ENCODE measurements at places on chromosomes 5 and 9. TPM values are rescaled to one million over a fixed set of nuclear protein-coding genes. Genes with fewer than 3 reads are reported as not detected.
A peak's percentile ranks its signal among the peaks of the same experiment; 100 is the strongest.

- no peak for DNase-seq
These were observed 339.1 kb upstream of the PRR16 start for GRCh38 chr5:120124961-120125360.

- DNase-seq: no peak
These were observed 7.9 kb downstream of the QSOX2 start for GRCh38 chr9:136237486-136238341.

DNA sequence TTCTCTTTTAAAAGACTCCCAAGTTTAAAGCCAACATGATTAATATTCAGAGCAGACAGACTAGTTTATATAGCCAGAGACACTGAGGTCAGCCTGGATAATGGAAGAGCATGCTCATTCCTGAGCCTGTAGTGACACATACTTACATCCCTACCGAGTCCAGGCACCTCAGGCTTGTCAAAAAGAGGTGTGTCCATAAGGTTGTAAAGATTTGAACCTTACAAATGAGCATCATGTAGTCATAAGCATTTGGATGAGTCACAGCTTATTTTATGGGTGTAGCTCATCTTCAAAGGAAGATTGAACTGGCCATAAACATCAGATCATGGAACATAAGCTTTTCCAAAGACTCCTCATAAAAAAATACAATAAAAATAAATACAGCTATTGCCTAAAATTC, 333.5 kb downstream of the EFNA5 start:
- no peak for DNase-seq

DNA sequence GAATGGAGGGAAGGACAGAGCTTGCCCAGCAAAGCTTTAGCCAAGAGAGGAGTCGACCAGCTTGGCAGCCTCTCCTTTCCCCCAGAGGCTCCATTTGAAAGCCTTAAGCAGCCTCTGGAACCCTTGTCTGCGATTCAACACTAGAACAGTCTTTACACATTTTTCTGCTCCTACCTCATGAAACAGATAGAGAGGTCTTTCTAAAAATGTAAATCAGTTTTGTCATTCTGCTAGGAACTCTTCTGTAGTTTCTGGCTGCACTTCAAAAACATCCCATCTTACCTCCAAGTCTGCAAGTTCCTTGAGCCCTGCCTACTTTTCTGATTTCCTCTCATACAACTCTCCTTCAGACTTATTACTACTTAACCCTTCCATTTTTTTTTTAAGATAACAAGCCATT, 70.1 kb downstream of the PDE4D start:
- no peak for DNase-seq

GRCh38 chr5:154677921-154678320, 77.3 kb upstream of the LARP1 start:
- DNase-seq: no peak

DNA sequence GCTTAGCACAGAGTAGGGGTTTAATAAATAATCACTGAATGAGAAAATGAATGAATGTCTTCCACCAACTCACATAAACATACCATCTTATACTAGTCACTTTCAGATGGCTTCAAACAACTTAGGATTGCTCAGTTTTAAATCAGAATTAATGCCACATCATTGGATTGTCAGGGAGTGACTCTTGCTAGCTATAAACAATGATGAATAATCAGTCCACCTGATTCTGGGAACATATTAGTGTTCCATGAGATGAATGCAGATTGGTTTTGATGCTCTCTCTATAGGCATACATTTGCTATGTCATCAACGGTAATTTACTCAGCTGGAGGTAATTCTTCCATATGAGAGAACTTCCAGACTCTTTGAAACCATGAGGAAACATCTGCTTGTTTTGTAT, 97.4 kb downstream of the CDH9 start:
- DNase-seq: no peak

- DNase-seq: no peak
These were observed 24.0 kb downstream of the NNT start for GRCh38 chr5:43627028-43627427.

DNA sequence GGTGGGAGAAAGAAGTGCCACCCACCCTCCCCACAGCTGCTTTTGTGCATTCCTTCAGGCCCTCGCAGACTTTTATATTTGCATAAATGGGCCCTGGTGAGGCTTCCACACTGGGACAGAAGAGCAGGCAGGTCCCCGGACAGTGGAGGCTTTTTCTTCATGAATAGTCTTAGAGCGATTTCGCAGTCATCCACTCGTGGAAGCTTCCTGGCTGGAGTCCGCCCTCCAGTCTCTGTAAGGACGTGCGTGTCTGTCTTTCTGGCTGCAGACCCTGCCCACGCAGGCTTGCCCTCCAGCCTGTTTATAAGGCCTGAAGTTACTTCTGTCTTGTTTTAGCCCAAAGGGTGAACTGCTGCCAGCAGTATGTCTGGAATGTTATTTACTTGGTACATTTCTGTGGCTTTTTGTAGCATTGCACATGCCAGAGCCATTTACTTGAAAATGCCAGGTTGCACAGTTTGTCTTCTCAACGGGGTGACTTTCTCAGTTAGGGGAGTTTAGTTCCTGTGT, 195.7 kb downstream of the AOPEP start:
- peak; percentile 80 for DNase-seq

GRCh38 chr5:67793418-67793817, 422.1 kb upstream of the PIK3R1 start:
- no peak for DNase-seq

GRCh38 chr9:89497257-89497963, 503 bp downstream of the SEMA4D start:
- DNase-seq: peak; percentile 50

- peak; percentile 61 for DNase-seq
These were observed 28.1 kb downstream of the ZNF608 start for GRCh38 chr5:124718380-124718789.

DNA sequence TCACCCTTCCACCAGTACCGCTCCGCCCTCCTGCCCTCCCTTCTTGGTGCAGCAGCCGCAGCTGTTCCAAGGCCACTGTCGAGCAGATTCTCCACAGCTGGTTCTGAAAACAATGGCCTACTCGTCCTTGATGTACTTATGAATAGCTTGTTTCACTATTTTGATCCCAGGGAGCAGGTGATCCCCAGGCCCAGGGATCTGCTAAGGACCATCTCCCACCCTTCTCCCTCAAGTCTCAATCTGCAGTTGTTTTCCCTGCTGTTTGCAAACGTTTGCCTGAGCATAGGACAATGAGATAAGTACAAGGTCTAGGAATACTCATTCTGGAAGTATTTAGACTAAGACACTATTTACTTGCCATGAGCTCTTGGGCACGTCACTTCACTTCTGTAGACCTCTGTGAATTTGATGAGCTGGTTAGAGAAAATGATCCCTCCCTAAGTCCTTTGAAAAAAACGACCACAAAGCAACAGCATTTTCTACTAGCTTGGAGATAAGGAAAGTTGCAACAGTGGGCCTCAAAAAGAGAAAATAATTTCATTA, 1.8 kb downstream of the LURAP1L start:
- DNase-seq: no peak

- DNase-seq: no peak
These were observed 12.1 kb downstream of the ZFAND5 start for GRCh38 chr9:72352911-72353388.

DNA sequence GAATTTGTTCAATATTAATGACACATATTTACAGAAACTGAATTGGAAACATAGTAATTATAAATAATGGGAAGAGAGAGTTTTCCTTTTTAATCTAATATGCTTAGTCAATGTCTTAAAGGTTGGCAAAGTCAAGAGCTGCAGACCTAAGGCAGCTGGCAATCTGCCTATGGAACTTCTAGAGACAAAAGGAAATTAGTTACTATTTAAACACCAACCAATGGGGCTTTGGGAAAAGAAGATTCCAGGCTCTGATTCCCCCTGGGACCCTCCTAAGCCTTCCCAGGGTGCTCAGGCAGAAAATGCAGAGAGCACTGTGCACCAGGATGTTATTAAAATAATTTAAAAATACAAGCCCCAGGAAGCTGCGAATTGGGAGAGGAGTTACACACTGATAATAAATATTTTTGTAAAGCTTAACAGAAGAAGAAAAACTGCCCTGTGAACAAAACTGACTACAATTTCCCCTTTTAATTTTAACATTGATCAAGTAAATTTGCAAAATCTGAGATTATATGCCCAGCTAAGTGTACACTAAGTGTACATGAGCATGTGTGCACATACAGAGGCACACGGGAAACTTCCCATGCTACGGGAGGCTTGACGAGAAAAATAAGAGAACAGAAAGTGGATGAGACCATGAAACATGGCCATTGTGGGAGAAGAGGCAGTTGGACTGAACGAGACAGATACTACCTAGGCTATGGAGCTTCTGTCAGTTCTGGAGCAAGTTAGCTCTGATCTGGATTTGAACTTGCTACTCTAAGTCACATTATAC, 77.4 kb upstream of the ADAMTS16 start:
- DNase-seq: no peak

- DNase-seq: no peak
These were observed 47.7 kb downstream of the LIX1 start for GRCh38 chr5:97094579-97095317.

GRCh38 chr9:18361646-18362045, 112.3 kb upstream of the ADAMTSL1 start:
- no peak for DNase-seq

DNA sequence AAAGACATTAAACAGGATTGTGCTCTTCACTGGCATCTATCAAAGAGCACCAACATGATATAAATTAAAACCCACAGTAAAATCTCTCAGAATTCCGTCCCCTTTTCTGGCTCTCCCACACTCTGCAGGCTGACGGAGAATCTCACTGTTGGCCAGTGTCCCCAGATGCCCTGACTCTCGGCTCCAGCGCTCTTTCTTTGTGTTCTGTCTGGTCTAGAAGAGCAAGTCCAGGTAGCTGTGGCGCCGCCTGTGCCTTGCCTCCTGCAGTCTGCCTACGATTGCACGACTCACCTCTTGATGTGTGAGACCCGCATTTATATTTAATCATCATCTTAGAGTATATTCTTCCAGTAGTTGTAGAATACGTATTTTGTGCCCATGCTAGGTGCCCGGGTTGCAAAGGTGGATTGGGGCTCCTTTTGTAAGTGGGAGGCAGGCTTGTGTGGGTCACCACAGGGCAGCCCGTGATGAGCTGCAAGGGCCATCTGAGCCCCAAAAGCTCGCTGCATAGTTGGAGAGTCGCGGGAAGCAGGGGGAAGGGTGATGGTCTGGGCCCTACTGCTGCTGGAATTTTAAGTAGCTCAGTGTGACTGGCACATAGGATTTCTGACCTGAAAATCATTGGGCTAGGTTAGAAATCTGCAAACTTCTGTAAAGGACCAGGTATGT, 55.6 kb downstream of the EHMT1 start:
- no peak for DNase-seq

- DNase-seq: no peak
These were observed 90.4 kb downstream of the RIC1 start for GRCh38 chr9:5719100-5719926.

DNA sequence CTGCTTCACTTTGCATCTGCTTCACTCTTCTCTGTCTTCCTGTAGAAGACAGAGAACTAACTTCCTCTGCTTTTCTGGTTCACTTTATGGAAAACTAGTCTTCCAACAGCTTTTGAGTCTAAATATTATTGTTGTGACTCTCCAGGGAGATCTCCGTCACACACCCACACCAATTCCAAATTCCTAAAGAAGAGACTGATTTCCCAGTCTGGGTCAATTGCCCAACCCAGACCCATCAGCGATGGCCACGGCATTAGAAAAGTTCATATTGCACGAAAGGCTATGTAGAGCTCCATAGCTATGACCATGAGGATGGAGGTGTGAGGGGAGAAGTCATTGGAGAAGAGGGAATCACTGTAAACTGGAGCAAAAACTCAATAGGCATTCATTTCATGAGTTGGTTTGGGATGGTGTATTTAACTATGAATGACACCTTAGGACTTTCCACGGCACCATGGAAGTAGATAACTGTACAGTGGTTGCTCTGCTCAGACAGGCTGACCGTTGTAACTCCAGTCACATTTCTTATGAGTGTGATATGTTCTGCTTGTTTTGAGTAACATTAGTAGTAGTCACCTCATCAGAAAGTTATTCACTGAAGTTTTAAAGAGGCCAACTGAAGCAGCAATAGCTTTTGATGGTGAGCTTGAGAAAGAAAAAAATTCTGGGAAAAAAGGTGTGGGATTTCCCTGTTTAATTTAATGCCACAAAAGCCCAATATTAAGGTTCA, 78.1 kb upstream of the MAMDC2 start:
- no peak for DNase-seq

DNA sequence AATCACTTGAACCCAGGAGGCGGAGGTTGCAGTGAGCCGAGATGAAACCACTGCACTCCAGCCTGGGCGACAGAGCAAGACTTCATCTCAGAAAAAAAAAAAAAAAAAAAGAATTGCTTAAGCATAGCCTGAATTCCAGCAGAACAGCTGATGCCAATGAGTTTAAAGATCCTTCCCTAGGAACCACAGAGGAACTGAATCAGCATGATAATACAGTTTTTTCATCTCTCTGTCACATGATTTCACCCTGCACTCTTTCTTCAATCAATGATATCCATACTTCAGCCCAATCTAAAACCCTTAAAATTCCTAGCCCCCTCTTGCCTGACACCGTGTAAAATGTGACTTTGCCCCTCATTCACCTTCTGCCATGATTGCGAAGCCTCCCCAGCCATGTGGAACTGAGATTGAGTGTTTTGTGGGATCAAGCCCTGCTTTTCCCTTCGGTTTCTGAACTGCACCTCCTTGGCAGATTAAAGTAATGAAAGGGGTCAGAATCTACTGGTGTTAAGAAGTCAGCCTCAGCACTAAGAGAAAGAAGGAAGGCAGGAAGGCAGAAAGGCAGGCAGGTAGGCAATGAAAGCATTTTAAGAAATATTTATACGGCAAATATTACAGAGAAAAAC, 20.9 kb upstream of the DMXL1 start:
- DNase-seq: no peak

- DNase-seq: no peak
These were observed 340.8 kb downstream of the HCN1 start for GRCh38 chr5:45355189-45355992.

- no peak for DNase-seq
These were observed 52.1 kb downstream of the TSSK1B start for GRCh38 chr5:113382731-113383130.

DNA sequence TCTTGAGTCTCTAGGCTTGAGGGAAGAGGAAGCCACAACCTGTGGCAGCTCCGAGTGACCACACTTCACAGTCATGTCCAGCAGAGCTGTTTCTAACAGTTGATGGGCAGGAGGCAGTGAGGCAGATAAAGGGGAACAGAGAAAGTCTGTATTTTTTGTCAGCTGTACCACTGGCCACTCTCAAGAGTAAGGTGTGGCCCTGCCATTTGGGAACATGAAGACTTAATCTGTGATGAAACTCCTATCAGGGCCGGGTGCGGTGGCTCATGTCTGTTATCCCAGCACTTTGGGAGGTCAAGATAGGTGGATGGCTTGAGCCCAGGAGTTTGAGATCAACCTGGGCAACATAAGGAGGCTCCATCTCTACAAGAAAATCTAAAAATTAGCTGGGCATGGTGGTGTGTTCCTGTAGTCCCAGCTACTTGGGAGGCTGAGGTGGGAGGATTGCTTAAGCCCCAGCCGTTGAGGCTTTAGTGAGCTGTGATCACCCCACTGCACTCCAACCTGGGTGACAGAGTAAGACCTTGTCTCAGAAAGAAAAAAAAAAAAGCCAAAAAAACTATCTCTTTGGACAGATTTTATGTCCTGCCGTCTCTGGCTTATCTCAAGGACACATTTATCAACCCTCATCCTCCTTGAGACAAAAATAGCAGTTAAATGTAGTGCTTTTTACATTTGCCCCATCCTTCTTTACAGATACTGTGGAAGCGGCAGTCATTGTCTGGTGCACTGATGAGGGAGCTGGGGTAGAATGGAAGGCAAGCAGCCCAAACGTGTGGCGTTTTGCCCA, 11.9 kb upstream of the COL15A1 start:
- DNase-seq: no peak

GBA2 gene
- 26.5 TPM for polyA plus RNA-seq

CCDC192 gene
- polyA plus RNA-seq: not detected

GALNT10 gene
- 5.3 TPM for polyA plus RNA-seq

HAPLN1 gene
- polyA plus RNA-seq: 1.6 TPM

STX17 gene
- 4.6 TPM for polyA plus RNA-seq

KIF3A gene
- 2.1 TPM for polyA plus RNA-seq

DBH gene
- polyA plus RNA-seq: not detected
